CD8-positive, alpha-beta memory T cell (primary cell): ENCODE measurements at places on chromosomes 4 and X.

DNA sequence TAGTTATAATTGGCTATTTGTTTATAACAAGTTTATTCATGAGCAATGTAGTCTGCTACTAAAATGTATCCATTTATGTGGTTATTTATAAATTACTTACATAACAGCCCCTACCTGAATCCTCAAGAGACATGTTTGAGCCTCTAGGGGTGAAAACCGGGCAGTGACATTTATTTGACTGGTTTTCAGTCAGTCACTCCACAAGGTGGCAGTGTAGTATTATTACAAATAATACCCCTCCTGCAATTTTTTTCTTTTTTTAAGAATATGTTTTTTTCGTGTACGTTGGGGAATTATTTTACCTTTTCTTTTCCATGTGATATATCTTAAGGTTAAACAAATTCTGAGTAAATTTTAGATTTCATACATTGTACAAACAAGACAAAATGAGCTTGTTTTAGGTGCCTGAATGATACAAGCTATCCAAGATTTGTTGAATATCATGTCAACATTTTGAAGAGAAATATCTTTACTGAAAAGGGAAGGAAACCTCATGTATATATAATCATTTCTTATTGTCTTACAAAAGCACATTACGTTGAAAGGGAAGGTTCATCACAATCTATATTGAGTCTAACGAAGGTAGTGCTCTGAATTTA is 598.7 kb upstream of the TECRL start:
- no peaks in the 10 kb centered on the region for H3K36me3 ChIP-seq
- no peaks in the 10 kb centered on the region for H3K4me1 ChIP-seq
- H3K4me3 ChIP-seq = no peak overlapping the region
- H3K27ac ChIP-seq = no peak overlapping the region
- H3K27me3 ChIP-seq = no peaks in the 10 kb centered on the region
- no peak for DNase-seq

- no peak overlapping the region for H3K4me3 ChIP-seq
- H3K27me3 ChIP-seq = no peaks in the 10 kb centered on the region
- H3K36me3 ChIP-seq = no peaks in the 10 kb centered on the region
- no peaks in the 10 kb centered on the region for H3K4me1 ChIP-seq
These were observed 42.5 kb downstream of the TFDP3 start for GRCh38 chrX:133175605-133176004.

- no peak for DNase-seq
- H3K27ac ChIP-seq = peak overlapping the region; percentile 85
- peaks cover 46% of the 10 kb centered on the region for H3K4me1 ChIP-seq
- H3K27me3 ChIP-seq = no peaks in the 10 kb centered on the region
- no peaks in the 10 kb centered on the region for H3K36me3 ChIP-seq
These were observed 70.5 kb downstream of the AFF1 start for GRCh38 chr4:87005369-87005689.

- H3K4me3 ChIP-seq = no peak overlapping the region
- H3K27ac ChIP-seq = no peak overlapping the region
- no peaks in the 10 kb centered on the region for H3K27me3 ChIP-seq
These were observed 156.2 kb upstream of the PPP1R2C start for GRCh38 chrX:42934020-42934726.

GRCh38 chr4:2937986-2938385 is 25.2 kb downstream of the NOP14 start:
- no peak overlapping the region for H3K27ac ChIP-seq
- H3K36me3 ChIP-seq = peaks cover 32% of the 10 kb centered on the region
- no peaks in the 10 kb centered on the region for H3K27me3 ChIP-seq
- DNase-seq = no peak
